ENCODE measurements at places on chromosomes 6 and 20.

DNA sequence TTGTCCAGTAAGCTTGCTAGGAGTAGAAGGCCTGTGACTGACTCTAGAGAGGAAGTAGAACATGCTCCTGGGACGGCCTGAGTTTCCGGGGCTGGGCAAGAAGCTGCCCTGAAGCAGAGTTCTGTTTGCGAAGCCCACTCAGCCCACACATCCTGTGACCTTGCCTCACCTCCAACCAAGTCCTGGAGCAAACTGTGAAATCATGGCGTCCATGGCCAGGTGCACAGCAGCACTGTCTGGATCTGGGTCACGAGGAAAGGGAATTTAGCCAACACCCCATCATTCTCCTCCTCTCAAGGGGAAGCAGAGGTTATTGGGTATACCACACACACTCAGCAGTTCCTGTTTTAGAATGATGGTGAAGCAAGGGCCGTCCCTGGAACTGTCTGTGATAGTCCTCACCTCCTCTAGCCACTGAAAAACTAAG is 87.5 kb downstream of the CRYBG1 start:
- no peak for DNase-seq

DNA sequence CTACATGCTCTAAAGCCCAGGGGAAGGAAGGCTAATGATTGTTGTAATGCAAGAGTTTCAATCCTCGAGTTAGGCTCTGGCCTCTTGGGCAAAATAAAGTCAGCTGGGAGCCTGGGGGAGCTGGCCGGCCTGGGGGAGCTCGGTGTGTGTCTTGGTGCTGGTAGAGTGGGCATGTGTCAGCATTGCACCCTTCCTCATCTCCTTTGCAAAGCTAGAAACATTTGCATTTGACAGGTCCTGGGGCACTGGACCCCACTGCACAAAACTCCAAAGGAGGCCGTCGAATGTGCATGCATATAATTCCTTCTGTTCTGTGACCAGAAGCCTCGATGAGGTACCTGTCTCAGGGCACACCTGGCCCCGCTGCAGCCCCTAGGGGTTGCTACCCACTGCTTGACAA is 74.6 kb upstream of the SLC22A23 start:
- no peak for DNase-seq

- peak; percentile 37 for DNase-seq
Observed at GRCh38 chr6:101296169-101296960, 97.1 kb upstream of the GRIK2 start.

DNA sequence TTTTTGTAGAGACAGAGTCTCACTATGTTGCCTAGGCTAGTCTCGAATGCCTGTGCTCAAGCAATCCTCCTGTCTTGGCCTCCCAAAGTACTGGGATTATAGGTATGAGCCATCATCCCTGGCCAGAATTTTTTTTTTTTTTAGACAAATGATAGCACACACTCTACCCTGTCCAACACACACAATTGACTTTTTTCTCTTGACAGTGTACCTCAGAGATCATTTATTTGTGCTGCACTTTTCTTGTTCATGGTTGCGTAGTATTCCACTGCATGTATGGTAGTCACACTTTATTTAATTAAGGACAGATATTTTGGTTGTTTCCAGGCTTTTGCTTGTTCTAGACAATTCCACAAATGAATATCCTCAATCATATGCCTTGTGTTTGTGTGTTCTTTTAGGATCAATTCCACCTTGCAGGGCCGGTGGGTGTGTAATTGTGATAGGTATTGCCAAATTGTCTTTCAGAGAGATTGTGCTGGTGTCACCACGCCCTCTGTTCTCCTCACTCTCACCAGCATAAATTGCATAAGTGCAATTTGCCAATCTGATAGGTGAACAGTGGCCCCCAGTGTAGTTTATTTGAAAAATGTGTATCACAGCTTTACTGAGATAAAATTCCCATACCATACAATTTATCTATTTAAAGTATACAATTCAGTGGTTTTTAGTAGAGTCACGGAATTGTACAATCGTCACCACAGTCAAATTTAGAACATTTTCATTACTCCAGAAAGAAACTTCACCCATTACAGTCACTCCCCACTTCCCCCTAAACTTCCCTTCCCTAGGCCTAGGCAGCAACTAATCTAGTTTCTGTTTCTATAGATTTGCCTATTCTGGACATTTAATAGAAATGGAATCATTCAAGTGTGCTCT is 20.1 kb downstream of the SRC start:
- peak; percentile 7 for DNase-seq

GRCh38 chr6:25297039-25297441 is 17.9 kb downstream of the CARMIL1 start:
- no peak for DNase-seq

GRCh38 chr6:121222656-121223055 is 111.6 kb downstream of the TBC1D32 start:
- no peak for DNase-seq
